ENCODE measurements at places on chromosomes 4 and X.

GRCh38 chr4:150582873-150583286 lies 929 bp downstream of the MAB21L2 start:
- no peak for DNase-seq

GRCh38 chr4:79206660-79207059 lies 119.2 kb downstream of the NAA11 start:
- DNase-seq: no peak

DNA sequence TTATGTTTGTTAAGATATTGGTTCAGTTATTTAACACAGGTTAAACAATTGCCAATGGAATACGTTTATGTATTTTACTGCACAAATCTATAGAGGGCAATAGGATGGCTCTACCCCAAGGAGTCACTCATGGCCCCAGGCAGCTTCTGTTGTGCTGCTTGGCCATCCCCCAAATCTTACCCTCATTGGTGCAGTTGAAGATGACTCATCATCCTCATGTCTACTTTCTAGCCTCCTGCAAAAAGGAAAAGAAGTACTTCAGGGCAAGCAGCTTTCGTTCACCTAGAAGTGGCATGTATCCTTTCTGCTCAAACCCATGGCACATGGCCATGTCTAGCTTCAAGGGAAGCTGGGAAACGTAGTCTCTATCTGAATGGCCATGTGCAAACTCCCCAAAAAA lies 14.2 kb downstream of the PHOX2B start:
- no peak for DNase-seq

GRCh38 chr4:138448169-138448568 lies 206.0 kb upstream of the SLC7A11 start:
- no peak for DNase-seq

GRCh38 chr4:40300371-40301162 lies 34.6 kb upstream of the CHRNA9 start:
- DNase-seq: no peak

GRCh38 chrX:32597777-32598176 lies 613.6 kb downstream of the DMD start:
- no peak for DNase-seq

DNA sequence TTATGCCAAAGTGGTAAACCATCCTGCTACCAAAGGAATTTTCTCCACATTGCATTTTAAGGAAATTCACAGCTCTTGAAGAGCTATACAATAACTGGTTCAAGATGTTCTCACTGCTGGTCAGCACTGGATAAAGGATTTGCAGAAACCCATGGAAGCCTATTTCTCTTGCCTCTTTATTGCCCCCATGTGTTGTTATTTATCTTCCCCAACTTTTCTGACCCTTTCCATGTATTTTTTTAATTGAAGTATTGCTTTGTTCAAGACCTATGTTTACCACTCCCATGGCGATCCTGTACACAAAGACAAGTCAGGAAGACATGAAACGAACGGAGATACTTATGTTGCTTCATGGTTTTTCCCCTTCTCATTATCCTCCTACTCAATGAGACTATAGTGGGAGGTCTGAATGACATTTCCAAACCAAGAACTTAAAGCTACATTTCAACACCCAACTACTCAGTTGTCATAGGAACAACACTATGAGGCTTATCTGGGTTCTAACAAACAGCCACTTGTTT lies 566.4 kb upstream of the DIPK2B start:
- DNase-seq: no peak

GRCh38 chrX:13418126-13419097 lies 98.6 kb upstream of the ATXN3L start:
- no peak for DNase-seq

DNA sequence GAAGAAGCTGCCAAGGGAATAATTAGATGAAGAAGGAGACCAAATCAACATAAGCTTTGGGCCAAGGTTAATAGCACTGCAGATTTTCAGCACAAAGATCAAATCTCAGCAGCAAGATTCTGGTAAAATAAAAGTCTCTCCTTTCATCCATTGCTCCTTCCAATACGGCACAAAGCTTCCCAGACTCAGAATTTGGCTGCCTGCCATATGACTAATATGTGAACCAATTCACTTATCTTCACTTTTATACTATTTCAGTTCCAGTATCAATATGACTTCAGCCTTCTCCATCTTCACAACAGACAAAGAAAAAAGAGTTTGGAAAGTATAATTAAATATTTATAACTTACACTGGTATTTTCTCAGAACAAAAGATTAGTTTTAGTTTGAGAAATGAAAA lies 978.3 kb upstream of the GRID2 start:
- no peak for DNase-seq

GRCh38 chrX:72001471-72001870 lies 90.8 kb downstream of the NHSL2 start:
- no peak for DNase-seq

DNA sequence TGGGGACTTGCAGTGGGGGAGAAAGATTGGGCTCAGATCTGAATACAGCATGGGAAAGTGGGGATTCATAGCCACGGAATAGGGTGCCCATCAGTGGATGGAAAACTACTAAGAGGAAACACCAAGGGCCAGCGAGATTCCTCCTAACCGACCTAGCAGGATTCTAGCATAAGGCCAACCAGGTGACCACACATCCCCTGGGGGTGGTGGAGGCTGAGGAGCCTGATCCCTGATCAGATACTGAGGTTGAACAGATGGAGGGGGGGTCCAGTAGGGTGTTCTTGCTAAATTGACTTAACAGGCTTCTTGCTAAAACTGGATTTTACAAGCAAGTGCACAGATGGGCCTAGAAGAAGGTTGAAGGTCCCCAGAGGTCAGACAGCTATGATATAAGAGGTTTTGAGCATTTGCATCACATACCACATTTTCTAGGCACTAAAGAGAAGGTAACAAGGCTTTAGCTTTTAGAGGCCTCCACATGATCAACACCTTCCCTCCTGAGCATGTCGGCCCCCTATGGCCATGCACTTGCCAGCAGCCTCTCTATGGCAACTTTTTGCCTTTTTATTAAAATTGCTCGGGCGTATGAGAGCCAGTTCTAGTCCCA lies 69.1 kb upstream of the PUDP start:
- DNase-seq: no peak

- no peak for DNase-seq
Measured at GRCh38 chr4:124797223-124797622, 84.7 kb upstream of the ANKRD50 start.

DNA sequence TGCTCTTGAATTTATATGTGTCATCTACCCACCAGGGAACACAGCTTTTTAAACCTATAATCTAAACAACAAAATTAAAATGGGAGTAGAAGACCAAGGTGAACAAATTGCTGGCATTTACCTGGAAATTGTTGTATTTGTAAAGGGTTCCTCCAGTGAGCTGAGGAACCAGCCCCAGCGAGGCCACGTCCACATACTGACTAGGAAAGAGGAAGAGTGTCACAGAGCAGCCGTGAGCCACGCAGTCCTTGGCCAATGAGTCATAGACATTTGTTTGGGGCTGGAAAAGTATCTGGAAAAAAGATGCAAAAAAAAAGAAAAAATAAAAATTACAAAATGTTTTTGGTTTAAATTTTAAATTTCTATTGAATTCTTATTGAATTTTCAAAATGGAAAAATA lies 58.7 kb downstream of the METTL14 start:
- DNase-seq: no peak

DNA sequence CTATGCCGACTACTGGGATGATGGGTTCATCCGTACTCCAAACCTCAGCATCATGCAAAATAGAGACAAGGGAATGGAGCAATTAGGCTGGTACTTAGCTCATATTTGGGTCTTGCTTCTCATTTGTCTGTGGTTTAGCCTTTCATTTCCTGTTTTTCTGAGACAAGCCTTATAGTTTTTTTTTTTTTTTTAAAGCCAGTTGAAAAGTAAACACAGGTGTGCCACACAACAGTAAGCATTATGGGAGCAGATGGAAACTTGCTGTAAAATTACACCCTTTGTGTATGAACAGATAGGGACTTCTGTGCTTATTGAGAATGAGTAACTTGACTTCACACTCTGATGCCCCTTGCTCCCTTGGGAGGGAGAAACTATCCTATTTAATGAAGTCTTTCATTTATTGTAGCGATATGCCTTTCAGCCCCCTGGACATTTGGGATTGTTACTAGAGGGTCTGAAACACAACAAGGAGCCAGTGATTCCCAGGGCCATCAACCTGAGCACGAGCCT lies 13.7 kb downstream of the RASSF6 start:
- DNase-seq: no peak

- DNase-seq: no peak
Measured at GRCh38 chr4:141021397-141022110, 111.7 kb downstream of the RNF150 start.

DNA sequence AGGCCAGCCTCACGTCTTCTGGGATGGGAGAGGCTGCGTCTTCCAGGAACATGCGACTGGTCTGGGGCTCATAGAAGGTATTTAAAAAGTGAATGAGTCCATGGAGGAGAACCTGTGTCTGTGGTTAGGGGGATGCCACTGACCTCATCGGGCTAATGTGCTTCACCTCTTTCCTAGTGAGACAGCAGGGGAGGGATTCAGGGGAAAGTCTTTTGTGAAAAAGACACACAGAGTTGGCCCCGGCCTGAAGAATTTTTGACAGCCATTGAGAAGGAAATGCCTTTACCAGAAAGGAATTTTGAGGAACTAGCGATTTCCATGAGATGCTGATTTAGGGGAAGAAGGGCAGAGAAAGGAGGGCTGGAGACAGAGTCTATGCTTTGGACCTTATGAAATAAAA lies 11.0 kb upstream of the C4orf50 start:
- DNase-seq: no peak

GRCh38 chr4:26311633-26312032 lies 9.2 kb upstream of the RBPJ start:
- no peak for DNase-seq

DNA sequence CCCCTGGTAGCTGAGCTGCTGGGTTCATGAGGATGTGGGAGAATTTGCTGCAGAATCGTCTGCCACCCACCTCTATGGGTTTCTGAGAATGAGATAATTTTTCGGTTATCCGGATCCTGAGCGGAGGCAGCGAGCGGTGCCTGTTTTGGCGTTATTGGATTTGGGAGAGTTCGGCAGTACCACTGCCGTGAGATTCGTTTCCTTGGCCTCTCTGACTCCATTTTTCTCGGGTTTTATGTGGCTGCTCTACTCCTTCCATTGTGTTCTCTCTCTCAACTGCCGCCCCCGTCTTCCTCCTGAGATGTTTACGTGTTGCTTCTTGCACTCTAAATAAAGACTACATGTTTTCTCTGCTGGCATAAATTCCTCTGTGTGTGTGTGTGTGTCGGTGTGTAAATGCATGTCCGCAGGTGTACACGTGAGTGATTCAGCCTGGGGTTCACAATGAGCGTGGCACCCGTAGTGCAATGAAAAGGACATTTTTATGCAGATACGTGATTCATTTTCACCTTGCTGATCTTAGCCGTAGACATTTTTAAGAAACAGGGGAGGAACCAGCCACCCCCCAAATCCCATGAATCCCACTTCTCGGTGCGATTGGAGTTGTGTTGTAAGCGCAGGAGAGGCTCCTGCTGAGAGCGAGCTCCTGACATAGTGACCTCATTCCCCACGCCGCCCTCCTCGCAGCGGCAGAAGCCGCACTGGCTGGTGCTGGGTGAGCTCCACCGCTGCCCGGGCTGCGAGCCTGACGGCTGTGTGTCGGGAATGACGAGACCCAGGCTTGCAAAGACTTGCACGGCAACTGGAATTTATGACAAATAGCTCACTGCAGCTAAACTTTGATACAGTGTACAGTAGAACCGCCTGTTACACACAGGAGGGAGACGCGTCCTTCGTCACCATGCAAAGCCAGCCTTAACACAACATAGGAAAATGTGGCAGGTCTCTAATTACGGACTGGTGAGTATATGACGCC lies 82.2 kb downstream of the STOX2 start:
- DNase-seq: no peak

DNA sequence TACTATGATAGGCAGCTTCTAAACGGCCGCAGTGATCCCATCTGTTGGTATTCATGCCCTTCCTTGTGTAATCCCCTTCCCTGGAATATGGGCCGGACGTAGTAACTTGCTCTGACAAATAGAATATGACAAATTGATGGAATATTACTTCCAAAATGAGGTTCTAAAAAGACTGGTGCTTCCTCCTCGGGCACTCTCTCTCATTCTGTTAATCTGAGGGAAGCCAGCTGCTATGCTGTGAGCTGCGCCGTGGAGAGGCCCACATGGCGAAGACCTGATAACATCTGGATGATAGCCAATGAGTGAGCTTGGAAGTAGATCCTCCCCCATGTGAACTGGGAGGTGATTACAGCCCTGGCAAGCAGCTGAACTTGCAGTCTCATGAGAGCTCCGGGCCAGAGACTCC lies 27.2 kb upstream of the SLC25A4 start:
- peak; percentile 72 for DNase-seq

DNA sequence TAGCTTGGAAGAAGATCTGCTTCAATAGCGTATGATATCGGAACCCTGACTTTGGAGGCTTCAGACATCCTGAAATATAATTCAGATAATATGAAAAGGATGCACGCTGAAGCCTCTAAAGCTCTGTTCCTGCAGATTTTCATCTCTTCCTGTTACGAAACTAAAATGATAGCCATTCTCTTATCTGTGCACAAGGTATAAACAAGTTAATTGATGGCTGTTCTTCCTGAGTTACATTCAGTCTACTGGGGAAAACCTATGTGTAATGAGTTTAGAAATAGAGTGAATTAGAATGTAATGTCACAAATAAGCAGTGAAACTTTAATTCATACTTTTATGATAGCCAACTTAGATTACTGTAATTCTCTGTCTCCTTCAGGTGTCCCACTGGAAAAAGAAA lies 36.8 kb upstream of the AGA start:
- no peak for DNase-seq

GRCh38 chr4:925771-926500 lies 6.2 kb downstream of the GAK start:
- DNase-seq: no peak

DNA sequence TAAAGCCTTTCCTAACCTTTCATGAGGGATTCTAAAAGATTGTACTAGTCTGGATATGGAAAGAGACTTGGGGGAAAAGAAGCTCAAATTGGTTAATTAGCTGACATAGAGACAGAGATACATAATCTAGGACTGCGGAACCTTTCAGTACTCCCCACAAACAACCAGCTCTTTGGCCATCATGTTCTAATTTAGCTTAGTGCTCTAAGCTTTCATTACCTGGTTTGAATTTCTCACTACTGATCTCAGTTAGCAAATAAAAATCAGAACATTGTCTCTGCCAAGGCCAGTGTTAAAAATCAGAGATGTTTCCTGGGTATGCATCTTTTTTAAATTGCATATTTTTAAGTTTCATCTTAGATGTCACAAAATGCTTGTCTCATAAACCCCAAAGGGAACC lies 254.4 kb downstream of the GLUD2 start:
- DNase-seq: no peak

DNA sequence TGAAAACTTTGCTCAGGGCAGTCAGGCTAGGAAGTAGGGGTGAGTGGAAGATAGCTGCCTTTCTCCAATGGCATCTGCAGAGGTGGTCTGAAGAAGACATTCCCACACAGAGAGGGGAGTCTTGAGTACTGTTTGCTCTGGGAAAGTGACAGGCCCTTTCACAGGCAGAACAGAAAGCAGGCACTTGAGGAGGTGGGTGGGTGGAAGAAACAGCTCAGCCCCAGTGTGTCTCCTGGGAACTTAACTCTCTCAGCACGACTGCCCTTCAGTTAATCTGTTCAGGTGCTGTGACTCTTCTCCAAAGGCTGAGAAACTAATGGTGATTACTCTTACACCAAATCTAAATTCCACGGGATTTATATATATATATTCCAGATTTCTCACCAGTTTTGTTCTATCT lies 28.3 kb downstream of the ENOPH1 start:
- no peak for DNase-seq

GRCh38 chrX:58051346-58051745 lies 141.1 kb upstream of the ZXDA start:
- no peak for DNase-seq
